ENCODE measurements at places on chromosomes 11 and 22. TPM values are rescaled to one million over a fixed set of nuclear protein-coding genes. Genes with fewer than 3 reads are reported as not detected.

DNA sequence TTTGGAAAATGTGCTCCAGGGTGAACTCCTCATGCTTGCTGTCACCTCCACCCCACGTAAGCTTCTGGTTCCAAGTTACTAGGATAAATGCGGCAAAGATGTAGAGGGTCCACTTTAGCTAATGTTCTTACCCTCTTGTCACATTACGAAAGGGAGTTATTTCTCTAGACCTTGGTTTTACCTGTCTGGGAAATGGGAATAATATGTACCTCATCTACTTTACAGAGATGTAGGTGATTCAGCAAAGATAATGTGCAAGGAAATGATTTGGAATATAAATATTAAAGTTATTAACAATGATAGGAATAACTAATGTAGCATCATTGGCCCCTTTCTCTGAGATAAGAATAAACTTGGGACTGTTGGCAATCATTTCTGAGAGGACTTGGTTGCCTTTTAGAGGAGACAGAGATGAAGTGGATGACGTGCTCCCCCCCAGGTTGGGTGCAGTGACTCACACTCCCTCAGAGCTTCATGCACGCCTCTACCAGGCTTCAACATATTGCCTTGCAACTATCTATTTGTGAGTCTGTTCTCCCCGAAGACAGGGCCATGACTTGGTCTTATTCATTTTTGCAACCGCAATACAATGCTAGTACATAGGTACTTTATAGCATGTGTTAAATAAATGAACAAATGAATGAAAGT lies 97.1 kb downstream of the ME3 start:
- no peak for DNase-seq

GRCh38 chr11:13923716-13924650 lies 38.5 kb upstream of the SPON1 start:
- no peak for DNase-seq

- no peak for DNase-seq
Observed at GRCh38 chr11:11589437-11589836, 32.4 kb downstream of the GALNT18 start.

Gene B4GALNT4
- 0.54 TPM for total RNA-seq

DNA sequence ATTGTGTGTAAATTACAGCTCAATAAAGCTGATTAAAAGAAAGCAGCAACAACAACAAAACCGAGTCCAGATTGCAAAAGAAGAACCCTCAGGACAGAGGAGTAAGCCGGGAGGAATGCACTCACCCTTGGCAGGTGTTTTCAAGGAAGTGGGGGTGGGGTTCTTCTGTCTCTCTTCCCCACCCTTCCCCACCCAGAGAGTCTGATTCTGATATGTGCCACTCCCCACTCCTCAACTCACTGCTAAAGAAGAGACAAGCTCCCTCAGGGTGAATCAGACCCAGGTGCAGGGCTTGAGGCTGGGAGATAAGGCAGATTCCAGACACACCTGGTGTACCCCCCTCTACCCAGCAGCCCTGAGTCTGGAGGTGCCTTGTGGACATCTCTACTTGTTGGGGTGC lies 38.4 kb upstream of the PHF21A start:
- DNase-seq = no peak

DNA sequence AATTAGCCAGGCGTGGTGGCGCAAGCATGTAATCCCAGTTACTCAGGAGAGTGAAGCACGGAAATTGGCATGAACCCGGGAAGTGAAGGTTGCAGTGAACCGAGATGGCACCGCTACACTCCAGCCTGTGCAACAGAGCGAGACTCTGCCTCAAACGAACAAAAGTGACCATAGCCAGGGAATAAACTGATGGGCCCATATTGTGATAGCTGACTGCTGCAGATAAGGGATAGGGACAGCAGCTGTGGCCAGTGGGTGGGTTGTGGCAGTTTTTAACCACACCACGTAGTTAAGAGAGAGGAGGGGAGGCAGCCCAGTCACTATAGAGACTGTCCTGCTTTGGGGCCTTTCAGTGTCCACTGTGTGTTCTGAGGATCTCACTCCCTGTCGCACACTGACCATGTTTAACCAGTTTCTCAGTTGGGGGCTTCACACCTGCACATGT lies 58.9 kb downstream of the PISD start:
- no peak for DNase-seq

- DNase-seq = no peak
Observed at GRCh38 chr11:11422411-11423128, 69.5 kb upstream of the CSNK2A3 start.

GRCh38 chr11:102391549-102392237 lies 44.7 kb downstream of the BIRC2 start:
- DNase-seq = no peak

Gene OR6T1
- total RNA-seq = not detected

Gene KRTAP5-1
- not detected for total RNA-seq

DNA sequence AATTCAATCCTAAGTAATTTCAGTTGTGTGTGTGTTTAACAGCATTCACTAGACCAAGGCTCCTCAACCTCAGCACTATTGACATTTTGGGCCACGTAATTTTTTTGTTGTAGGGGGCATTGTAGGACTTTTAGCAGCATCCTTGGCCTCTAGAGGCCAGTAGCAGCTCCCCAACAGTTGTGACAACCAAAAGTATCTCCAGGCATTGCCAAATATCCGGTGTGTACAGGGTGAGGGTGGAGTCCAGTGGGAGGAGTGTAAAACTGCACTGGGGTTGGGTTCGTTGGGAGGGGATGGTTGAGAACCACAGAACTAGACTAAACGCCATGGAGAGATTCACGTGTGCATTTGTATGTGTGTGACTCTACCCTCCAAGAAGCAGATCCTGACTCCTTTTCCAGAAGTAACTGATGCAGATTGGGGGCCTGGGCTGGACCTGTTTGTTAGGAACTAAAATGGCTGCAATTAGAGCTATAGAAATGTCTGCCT lies 5.9 kb upstream of the PHF21A start:
- DNase-seq = no peak

DNA sequence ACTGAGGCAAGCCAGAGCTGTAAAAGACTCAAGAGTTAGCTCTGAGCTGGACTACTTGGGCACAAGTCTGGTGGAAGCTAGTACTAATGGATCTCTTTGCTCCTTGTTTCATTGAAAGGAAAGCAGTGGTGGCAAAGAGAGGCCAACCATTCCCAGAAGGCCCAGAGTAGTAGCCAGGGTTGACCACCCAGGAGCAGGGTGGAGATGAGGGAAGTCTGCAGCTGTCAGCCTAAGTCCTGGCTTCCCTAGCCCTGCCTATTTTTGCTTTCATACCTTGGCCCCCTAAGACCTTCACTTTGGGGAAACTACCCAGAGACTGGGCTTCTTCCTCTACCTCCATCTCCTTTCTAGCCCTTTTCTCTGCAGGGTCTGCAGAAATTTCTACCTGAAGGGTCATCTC lies 155.0 kb upstream of the NCAM1 start:
- no peak for DNase-seq

DNA sequence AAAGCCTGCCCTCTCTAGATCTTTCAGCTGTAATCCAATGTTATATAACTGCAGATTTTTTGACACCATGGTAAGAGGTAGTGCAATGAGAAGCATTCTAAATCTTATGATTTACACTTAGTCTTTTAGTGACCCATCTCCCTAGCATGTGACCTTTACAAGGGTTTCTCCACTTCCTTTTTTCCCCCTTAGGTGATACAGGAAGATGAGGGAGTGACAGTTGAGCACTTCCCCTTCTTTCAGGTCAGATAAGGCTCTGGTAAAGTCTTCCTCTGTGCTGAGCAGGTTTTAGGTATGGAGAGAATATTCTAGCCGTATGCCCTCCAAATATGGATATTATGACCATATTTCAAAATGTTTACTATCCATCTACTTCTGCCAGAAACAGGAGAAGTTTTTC lies 753.6 kb downstream of the JRKL start:
- no peak for DNase-seq

Gene PICALM
- 126 TPM for total RNA-seq

Gene SESN3
- total RNA-seq = 6.0 TPM

Gene OR51I1
- total RNA-seq = not detected

Gene RIMBP3C
- total RNA-seq = not detected

All from Right ventricle myocardium inferior (tissue), 1 donor.